ENCODE measurements at places on chromosomes 13 and 19.

GRCh38 chr13:97273341-97273831 is 51.3 kb downstream of the MBNL2 start:
- DNase-seq = no peak

- no peak for DNase-seq
Measured at GRCh38 chr13:88144580-88144979, 473.4 kb downstream of the SLITRK5 start.

DNA sequence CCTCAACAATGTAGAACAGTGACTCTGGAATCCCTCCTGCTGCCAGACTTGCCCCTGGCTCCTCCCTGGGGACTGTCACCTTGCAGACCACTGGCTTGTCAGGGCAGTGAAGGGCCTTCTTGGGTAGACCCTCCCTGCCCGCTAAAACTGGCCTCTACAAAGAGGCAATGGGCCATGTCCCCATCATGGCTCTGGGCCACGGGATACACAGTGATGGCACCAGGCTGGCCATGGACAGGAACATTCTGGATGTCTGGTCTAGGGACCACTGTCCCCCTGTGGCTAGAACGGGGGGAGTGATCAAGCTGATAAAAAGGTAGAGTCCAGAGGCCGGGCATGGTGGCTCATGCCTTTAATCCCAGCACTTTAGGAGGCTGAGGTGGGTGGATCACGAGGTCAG is 60.9 kb downstream of the ACSBG2 start:
- no peak for DNase-seq

- peak; percentile 38 for DNase-seq
Measured at GRCh38 chr19:15223649-15224361, 8.4 kb downstream of the EPHX3 start.

DNA sequence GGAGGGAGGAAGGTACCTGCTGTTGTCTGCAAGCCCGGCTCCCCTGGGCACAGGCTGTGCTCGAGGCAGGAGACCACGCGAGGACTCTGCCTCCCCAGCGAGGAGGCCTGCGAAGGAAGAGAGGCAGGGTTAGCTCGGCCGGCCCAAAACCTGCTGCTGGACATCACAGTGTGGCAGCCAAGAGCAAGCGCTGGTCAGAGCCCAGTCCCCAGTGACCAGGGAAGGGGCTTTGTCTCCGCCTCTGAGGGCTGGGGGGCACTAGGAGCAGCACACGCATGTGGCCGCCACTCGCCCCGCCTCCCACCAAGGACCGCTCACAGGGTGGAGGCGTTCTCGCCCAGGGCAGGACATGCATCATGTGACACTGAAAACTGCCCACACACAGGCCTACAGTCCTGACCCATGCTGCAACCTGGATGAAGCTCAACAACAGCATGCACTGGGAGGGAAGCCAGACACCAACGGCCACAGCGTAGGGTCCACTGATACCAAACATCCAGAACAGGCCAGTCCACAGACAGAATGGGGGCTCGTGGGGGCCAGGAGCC is 8.5 kb downstream of the MIER2 start:
- no peak for DNase-seq

- no peak for DNase-seq
Measured at GRCh38 chr13:36815062-36815461, 4.0 kb upstream of the RFXAP start.

GRCh38 chr19:2726904-2727639 is 5.9 kb upstream of the DIRAS1 start:
- no peak for DNase-seq

DNA sequence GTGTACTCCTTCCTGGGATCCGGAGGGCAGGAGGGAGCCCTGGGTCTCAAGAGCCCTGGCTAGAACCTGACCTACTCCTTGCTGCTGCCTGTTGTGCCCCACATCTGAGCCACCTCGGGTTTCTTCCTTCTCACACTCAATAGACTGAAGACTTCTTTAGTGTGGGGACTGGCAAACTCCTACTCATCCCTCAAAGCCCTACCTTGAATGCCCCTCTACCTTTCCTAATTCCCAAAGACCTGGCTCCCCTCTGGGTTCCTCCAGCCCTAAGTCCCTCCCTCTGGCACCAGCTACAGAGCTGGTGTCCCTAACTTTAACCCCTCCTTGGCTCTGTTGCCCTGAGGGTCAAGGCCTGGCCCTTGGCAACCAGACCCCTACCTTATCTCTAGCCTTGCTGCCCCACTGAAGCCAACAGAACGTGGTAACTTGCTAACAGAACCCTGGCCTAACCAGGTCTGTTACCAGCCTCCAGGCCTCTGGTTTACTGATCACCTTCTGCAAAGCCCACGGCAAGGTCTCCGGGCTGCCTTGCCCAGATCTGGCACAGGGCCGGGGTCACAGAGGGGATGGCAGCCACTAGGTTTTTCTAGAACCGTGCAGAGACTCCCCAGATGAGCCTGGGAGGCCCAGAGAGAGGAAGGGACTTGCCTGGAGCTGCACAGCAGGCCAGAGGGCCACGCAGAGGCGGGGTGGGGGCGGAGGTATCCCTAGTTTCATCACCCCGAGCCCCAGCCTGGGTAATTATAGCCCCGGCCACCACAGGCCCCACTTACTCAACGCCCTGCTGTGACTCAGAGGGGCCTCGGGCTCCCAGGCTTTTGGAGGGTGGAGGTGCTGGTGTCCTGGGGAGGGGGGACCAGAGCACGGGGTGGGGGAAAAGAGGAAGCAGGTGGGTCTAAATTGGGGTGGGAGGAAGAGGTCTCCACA is 15.3 kb downstream of the ZBTB7A start:
- no peak for DNase-seq
